ENCODE measurements at places on chromosomes 3 and 15. TPM values are rescaled to one million over a fixed set of nuclear protein-coding genes. Genes with fewer than 3 reads are reported as not detected.

Gene CCDC39
- not detected for total RNA-seq

- no peak overlapping the region for H3K4me3 ChIP-seq
- DNase-seq = peak; percentile 43
- no peak overlapping the region for H3K27ac ChIP-seq
- no peaks in the 10 kb centered on the region for H3K27me3 ChIP-seq
Measured at GRCh38 chr3:44958386-44958785, 17.6 kb downstream of the ZDHHC3 start.

- H3K4me1 ChIP-seq = no peaks in the 10 kb centered on the region
- H3K4me3 ChIP-seq = no peak overlapping the region
- H3K27me3 ChIP-seq = no peaks in the 10 kb centered on the region
- DNase-seq = no peak
- no peaks in the 10 kb centered on the region for H3K36me3 ChIP-seq
Measured at GRCh38 chr3:2635511-2635910, 474.7 kb downstream of the IL5RA start.

DNA sequence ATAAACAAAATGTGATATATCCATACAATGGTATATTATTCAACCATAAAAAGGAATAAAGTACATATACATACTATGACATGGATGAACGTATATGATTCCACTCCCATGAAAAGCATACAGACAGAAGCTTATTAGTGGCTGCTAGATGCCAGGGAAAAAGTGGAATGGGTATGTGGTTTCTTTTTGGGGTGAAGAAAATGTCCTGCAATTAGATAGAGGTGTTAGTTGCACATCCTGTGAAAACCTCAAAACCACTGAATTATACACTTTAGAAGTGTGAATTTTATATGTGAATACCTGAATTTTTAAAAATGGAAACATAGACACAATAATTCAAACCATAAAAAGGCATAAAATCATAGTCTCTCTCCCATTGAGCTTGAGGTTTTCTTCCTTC is 11.2 kb downstream of the DENND6A start:
- H3K27ac ChIP-seq = no peak overlapping the region
- DNase-seq = no peak
- peaks cover 6% of the 10 kb centered on the region for H3K36me3 ChIP-seq
- no peaks in the 10 kb centered on the region for H3K27me3 ChIP-seq

DNA sequence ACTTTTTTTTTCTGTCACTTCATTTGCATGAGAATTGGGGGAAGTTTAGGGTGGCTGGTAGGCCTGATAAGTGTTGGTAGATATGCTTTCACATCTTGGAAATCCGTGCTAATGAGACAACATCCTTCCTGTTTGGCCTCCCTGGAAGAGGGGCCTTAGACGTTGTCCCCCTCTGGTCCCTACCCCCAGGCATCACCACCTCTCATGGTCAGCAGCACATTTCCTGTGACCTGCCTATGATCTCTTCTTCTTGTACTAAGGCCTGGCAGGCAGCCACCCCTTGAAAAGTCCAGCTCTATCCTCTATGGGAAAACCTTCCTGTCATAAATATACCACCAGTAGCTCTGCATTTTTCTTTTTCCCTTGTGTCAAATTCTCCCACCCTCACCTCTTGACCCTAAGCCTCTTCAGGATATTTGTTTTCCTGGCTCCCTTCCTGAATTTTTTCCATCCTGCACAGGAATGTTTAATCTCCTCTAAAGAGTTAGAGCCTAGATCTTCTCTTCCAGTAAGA is 107.8 kb downstream of the SNRK start:
- H3K4me1 ChIP-seq = no peaks in the 10 kb centered on the region
- no peak overlapping the region for H3K27ac ChIP-seq
- H3K36me3 ChIP-seq = no peaks in the 10 kb centered on the region

Gene LTK
- 0.11 TPM for total RNA-seq

Gene SLITRK3
- not detected for total RNA-seq

Gene DPPA2
- total RNA-seq = not detected

GRCh38 chr15:87764461-87765240 is 491.9 kb downstream of the NTRK3 start:
- H3K4me1 ChIP-seq = no peaks in the 10 kb centered on the region
- DNase-seq = no peak
- no peak overlapping the region for H3K27ac ChIP-seq
- H3K36me3 ChIP-seq = no peaks in the 10 kb centered on the region
- H3K27me3 ChIP-seq = no peaks in the 10 kb centered on the region
- H3K4me3 ChIP-seq = no peak overlapping the region

DNA sequence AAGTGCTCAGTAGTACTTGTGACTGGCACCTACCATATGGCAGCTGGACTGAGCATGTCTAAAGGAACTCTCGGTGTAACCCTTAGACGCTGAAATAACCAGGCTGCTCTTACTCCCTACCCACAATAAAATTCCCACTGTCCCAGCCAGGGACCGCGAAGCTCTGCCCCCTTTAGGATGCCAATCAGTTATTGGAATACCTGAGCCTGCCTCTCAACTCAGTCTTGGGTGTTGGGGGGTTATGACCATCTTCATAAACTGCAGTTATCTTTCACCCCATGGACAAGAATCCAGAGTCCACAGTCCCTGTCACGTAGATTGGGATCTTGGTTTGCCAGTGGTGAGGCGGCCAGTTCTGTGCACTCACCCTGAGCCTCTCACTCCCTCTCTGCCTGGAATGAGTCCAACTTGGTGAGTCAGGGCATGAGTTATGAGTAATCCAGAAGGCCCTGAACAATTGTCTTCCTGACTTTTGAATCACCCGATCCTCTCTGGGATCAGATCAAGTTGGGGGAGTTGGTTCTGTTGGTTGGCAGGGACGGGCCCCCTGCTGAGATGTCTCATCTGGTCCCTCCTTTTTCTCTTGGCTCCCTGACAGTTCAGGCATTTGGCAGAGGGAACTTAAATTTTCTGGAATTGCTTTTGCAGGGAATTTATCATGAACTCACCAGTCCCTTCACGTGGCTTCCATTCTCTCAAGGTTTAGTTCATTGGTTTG is 120.1 kb upstream of the UBE2E1 start:
- H3K27ac ChIP-seq = peak overlapping the region; percentile 82
- H3K4me1 ChIP-seq = peaks cover 26% of the 10 kb centered on the region
- H3K4me3 ChIP-seq = no peak overlapping the region
- no peaks in the 10 kb centered on the region for H3K27me3 ChIP-seq
- DNase-seq = peak; percentile 96
- no peaks in the 10 kb centered on the region for H3K36me3 ChIP-seq

GRCh38 chr3:41683666-41684350 is 278.1 kb downstream of the ULK4 start:
- DNase-seq = no peak
- no peak overlapping the region for H3K27ac ChIP-seq
- peaks cover 21% of the 10 kb centered on the region for H3K4me1 ChIP-seq
- H3K36me3 ChIP-seq = no peaks in the 10 kb centered on the region
- no peaks in the 10 kb centered on the region for H3K27me3 ChIP-seq
- H3K4me3 ChIP-seq = no peak overlapping the region

DNA sequence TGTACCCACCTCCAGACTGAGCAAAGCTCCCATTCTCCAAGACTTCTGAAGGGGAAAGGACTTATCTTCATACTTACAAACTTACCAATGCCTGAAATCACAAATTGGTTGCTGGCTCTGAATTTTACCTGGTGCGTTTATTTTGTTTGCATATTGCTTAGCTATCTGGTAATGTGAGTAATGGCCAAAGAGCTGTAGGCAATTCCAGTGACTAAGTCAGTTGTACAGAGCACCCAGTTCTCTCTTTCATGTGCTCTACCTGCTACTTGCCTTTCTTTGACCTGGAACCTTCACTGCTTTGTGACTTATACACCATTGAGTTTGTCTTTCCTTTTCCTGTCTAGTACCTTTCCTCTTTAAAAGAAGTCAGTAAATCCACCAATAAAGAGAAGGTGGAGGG is 755.9 kb upstream of the LMCD1 start:
- H3K27ac ChIP-seq = no peak overlapping the region
- no peak overlapping the region for H3K4me3 ChIP-seq

DNA sequence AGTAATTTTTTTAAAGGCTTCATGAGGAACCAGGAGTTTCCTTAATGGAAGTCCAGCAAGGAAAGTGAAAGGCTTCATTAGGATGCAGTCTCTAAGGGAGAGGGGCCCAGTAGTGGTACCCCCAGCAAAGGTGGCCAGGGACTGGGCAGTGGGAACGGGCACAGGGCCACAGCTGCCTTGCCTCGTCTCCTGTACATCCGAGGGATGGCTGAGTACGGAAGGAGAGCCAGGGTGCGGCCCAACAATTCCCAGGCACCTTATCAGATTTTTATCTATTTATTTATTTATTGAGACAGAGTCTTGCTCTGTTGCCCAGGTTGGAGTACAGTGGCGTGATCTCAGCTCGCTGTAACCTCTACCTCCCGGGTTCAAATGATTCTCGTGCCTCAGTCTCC is 14.5 kb downstream of the SEMA3G start:
- H3K4me1 ChIP-seq = peaks cover 9% of the 10 kb centered on the region
- DNase-seq = no peak
- H3K4me3 ChIP-seq = no peak overlapping the region
- no peaks in the 10 kb centered on the region for H3K27me3 ChIP-seq
